ENCODE measurements at places on chromosomes 5 and 9.

GRCh38 chr5:77849308-77849900 is 73.3 kb upstream of the TBCA start:
- no peak for DNase-seq

GRCh38 chr9:97372580-97372979 is 39.3 kb upstream of the TDRD7 start:
- DNase-seq: no peak

GRCh38 chr9:92724528-92725265 is 39.9 kb downstream of the BICD2 start:
- DNase-seq: no peak

- no peak for DNase-seq
These were observed 163.9 kb downstream of the OLFM1 start for GRCh38 chr9:135251331-135251761.

DNA sequence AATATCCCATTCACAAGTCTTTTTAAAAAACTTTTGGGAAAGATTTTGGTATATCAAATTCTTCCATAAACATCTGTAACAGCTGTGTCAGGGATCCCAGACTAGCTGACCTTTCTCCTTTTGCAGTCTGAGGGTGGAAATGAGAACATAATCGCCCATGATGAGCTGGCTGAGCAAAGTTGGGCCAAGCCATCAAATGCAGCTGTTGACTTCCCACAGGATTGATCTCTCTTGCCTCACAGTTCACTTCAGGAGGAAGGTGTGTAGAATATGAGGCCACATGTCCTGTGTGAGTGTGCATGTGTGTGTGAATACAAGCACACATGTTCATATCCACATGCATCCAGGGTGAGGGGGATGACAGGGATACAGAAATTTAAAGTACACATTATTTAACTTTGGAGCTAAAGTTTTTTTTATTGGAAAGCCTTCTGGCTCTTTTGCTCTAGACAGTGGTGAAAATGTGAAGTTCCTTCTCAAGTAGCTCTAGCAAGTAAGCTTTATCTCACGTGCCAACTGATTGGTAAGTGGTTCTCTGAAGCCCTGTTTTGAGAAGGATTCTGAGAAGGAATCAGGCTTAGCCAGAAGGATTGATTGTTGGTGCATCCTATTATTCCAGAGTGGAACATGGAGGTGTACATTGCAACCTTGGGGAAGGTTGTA is 468.8 kb upstream of the DMAC1 start:
- no peak for DNase-seq

DNA sequence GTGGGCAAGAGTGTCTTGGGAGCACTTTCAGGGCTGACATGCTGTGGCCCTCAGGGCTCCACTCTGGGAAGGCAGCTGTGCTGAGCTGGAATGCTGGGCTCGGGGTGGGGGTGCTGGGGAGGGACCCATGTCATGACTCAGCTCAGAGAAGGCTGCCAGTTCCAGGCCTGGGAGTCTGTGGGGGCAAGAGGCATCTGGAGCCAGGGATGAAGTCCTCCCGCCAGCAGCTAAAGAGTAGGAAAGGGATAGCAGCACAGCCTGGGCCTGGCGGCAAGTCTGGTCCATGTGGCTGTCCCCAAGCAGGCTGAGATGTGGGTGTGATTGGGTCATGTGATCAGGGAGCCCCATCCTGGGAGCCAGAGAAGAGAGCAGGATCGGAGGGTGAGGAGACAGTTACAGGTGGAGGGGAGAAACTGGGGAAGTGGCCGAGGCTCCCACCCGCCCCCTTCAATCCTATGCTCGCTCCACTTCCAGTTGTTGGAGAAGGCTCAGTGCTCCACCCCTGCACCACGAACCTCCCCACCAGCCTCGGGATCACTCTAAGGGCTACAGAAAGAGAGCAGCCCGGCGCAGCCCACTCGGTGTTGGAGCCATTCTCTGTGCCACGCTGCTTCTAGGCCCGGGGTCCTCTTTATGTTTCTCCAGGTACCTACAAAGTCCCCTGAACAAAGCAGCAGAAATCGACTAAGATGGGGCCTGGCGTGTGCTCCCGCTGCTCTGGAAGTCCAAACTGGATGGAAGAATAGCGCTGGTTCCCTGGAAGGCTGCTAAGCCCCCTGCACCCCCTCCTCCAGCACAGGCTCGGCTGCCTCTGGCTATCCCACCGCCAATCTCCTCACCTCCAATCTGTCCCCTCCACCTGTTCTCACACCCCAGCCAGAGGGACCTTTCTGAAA is 12.0 kb downstream of the PDGFRB start:
- no peak for DNase-seq

DNA sequence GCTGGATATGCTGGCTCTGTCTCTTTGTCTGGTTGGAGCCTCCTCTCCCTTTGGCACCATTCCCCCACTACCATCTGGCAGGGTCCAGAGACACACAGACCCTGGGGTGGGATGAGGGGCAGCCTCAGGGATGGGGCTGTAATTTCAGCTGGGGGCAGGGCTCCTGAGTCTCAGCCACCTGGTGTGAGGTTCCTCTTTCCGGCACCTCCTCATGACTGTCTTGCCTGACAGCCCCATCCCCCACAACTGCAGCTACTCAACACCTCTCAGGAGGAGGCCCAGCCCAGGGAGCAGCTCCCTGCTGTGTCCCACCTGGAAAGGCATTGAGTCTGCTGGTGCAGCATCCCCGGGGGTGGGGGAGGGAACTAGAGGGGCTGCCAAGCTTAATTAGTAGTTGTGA is 11.7 kb upstream of the RPS14 start:
- no peak for DNase-seq

DNA sequence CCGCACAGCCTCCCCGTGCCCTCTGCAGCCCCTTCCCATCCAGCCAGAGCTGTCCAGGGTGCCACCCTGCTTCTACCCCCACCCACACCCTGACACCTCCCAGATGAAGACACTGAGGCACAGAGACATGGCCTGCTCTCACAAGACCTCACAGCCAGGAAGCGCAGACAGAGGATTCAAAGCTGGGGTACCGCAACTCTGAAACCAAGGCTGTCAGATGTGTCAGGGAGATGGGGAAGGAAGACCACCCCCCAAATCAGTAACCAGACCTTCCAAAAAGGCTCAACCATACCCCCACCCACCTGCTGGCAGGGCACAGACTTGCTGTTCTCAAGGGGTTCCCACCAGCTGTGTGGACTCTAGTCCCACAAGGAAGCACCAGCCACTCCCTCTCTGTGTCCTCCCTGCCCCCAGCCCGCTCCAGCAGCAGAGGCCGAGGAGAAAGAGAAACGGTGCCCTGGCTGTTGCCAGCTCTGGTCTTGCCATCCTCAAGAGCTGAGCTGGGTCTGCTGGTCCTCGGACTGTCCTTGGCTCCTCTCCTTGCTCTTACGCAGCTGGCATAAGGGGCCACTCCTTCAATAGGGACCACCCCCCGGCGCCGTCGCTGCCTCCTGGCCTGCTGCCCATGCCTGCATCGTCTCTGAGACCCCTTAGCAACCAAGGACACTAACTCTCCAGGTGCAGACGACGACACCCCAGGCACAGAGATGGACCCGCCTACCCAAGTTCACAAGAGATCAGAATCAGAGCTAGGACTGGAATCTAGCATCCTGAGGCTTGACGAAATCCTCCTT is 699 bp downstream of the AKNA start:
- no peak for DNase-seq

DNA sequence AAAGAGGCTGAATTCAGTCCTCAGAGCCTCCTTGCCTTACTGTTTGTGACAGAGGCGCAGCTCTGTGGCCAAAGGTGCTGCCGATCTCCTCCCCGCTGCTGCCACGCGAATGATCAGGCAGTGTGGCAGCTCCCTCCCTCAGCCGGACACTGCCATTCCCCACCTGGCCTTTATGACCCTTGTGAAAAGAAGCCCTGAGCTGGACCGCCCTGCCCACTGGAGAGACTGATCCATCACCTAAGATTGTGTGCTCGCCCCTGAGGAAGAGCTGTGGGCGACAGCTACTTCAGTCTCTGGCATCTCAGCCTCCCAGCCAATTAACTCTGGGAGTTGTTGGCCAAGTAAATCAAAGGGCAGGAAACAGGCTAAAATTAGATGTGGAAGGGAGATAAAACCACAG is 90.9 kb downstream of the CARTPT start:
- no peak for DNase-seq

- DNase-seq: peak; percentile 24
These were observed 482 bp downstream of the CD14 start for GRCh38 chr5:140632366-140633020.

- DNase-seq: no peak
These were observed 46.9 kb upstream of the TTC39B start for GRCh38 chr9:15353892-15354291.

GRCh38 chr5:14266686-14267085 is 123.5 kb downstream of the TRIO start:
- no peak for DNase-seq

- no peak for DNase-seq
These were observed 486.8 kb upstream of the WWC1 start for GRCh38 chr5:167804512-167805220.

DNA sequence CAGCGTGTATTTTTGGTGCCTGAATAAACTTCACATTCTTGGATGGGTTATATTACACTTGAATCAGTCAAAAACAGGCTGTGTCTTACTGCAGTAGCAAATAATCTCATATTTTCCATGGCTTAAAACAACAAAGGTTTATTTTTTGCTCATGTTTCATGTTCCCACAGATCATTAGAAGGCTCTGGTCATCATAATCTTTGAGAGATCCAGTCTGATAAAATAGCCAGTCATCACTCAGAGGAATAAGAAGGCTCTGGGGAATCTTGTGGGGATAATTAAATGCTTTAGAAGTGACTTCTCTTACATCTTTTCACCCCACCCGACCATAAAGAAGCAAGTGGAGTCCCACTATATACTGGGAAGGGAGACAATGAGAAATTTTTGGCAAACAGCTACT is 417.7 kb downstream of the PSAT1 start:
- DNase-seq: no peak

GRCh38 chr5:9108162-9108561 is 437.7 kb downstream of the SEMA5A start:
- DNase-seq: no peak

DNA sequence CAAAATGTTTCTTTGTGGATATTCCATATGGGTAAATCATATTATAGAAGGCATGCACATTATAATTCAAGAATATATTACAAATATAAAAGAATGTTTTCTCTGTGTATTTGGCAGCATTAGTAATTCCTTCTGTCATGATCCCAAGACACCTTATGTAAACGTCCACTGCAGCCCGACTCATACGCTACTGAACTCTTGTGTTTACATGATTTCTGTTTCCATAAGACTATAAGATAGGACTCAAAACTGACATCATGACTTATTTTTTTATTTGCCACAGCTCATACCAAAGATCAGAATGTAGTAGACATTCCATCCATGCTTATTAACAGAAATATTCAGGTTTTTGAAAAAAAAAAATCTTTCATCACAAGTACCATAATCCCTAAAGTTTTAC is 234.1 kb downstream of the AP3B1 start:
- no peak for DNase-seq

- DNase-seq: no peak
These were observed 42.7 kb downstream of the UGCG start for GRCh38 chr9:111939322-111939721.

GRCh38 chr5:68283766-68284165 is 68.2 kb downstream of the PIK3R1 start:
- no peak for DNase-seq

GRCh38 chr5:9787861-9788600 is 157.9 kb upstream of the TAS2R1 start:
- no peak for DNase-seq

DNA sequence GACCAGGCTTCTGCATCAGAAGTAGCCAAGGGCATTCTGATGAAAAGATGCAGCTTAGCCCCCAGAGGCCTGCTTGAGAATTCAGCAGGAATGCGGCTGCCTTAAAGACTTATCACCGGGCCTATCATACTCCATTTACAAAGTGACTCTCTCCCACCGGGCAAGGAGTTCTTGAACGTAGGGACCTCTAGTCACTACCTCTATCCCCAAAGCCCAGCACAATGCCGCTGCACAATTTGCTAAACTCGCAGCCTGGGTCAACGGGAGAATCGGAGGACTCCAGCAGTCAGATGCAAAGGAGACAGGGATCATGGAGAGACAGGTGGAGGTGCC is 661 bp downstream of the PDCL start:
- DNase-seq: no peak

GRCh38 chr9:114390952-114391351 is 3.2 kb upstream of the AKNA start:
- no peak for DNase-seq

- no peak for DNase-seq
These were observed 9.6 kb downstream of the TLE4 start for GRCh38 chr9:79581388-79581787.

DNA sequence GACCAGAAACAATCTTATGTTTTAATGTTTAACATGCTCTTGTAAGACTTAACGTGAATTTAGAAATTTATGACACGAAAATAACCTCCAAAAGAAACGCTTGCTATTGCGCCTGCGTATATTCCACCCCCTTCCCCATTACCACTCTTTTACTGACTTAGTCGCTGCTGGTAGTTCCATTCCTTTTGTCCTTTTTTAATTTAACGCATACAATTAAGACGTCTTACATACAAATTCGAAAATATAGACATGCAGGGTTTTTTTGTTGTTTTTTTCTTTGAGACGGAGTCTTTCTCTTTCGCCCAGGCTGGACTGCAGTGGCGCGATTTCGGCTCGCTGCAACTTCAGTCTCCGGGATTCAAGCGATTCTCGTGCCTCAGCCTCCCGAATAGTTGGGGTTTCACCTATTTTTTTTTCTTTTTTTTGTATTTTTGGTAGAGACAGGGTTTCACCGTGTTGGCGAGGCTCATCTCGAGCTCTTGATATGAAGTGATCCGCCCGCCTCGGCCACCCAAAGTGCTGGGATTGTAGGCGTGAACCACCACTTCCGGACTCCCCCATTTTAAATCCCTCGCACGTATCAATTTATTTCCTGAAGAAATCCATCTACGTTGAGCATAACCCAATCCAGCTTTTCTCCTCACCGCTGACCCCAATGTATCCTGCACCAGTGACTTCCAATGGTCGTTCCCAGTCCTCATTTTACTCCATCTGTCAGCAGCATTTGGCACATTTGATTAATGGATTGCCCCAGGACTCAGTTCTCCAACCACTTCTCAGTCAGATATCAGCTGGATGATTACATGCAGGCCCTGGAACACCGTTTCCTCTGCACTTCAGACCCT is 684 bp upstream of the MED7 start:
- DNase-seq: no peak
